Ureter (tissue), 1 donor: ENCODE measurements at places on chromosomes 1 and 21.

GRCh38 chr1:200379432-200379757 lies 30.4 kb downstream of the ZNF281 start:
- DNase-seq = no peak

DNA sequence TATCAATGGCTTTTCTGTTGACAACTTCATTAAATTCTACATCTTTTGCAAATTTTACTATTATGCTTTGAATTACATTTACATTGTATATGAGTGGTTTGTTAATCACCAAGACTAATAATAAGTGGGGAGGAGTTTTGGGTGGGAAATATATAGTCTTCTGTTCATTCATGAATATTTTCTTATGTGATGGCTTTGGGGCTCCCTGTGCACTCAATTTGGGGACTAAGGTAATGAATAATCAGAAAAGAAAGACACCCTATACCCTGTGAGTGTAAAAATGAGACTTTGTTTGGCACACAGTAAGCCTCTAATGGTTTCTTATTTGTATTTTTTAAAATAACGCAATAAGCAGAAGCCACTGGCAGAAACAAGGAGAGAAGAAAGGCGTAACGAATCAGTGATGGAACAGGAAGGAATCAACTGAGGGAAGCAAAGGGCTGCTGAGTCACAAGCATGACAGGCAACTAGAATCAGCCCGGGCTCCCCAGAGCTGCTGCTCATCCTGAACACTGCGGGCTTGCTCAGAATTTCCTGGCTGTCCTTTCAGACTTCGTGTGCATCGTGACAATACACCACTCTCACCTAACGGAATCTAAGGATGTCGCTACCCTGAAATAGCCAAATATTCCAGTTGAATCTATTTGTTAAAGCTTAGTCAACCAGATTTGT lies 20.8 kb upstream of the RGS2 start:
- no peak for DNase-seq

DNA sequence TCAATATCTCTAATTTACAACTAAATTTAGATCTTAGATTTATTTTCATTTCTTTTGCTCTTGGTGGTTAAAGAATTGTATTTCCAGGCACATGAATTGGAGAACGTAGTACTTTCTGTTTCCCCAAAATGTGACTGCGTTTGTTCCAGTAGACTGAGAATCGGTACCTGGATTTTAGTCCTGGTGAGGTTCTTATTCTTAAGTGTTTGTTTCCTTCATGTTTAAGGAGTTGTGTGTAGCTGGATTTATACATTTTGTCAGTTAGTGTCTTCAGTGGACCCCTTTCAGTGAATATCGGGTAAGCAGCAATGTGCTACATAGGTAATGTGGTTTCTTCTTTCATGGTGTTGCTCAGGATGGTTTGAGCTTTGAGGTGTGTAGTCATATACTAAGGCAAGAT lies 6.8 kb downstream of the MIER1 start:
- DNase-seq = no peak

GRCh38 chr1:176998183-176998795 lies 166.2 kb downstream of the ASTN1 start:
- DNase-seq = no peak

DNA sequence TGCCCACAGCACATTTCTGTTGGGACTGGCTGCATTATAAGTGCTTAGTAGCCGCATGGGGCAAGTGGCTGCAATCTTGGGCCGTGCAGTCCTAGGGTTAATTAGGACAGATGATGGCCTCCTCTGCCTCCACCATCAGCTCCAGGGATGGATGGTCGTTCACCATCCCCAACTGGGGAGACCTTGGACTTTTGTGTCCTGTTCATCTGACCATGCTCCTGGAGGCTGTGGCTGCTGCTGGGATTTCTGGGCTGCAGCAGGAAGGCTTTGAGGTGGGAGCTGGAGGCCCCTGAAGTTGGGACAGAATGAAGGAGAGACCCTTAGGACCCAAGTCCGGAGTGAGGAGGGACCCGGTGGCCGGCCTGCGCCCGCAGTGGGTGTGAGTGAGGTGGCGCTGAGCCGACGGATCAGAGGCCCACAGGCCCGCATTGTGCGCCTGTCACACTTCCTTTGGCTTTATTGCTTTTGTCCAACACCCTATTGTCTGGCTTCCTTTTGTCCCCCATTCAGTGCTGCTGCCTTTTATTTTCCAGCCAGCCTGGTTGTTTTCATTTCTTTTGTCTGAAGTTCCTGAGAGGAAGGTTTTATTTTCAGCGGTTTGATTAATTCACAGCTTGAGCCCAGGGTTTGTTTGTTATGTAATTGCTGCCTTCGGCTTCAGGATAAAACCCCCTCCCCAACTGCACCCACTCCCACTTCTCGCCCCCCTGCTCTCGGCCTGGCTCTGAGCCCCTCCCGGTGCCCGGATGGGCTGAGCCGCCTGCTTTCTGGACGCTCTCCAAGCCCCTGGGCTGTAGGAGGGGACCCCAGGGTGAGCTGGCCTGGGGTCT lies 35.6 kb downstream of the SOX13 start:
- DNase-seq = no peak

GRCh38 chr1:169124459-169124858 lies 18.0 kb downstream of the ATP1B1 start:
- no peak for DNase-seq

DNA sequence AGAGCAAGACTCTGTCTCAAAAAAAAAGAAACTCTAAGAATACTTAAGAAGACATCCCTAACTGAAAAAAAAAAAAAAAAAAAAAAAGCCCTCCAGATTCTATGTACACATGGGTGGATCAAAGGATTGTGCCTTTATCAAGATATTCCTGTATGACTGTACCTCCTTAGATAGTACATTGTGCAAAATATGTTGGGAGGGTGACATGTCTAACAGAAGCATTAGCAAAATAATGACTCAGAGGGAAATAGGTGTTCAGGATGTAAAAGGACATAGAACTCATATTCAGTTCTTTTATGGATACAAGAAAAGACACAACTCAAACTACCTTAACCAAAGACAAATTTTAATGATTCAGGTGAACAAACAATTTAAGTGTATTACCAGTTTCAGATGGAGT lies 269.8 kb upstream of the KAZN start:
- DNase-seq = no peak

GRCh38 chr21:36699546-36700294 lies 805 bp downstream of the SIM2 start:
- no peak for DNase-seq

DNA sequence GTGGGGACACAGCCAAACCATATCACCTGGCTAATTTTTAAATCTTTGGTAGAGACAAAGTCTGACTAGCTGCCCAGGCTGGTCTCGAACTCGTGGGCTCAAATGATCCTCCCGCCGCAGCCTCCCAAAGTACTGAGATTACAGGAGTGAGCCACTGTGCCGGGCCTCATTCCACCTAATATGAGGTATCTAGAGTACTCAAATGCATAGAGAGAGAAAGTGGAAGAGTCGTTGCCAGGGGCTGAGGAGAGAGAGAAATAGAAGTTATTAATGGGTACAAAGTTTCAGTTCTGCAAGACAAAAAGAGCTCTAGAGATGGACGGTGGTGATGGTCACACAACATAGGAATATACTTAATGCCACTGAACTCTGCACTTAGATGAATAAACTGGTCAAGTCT lies 119.6 kb downstream of the TOMM20 start:
- DNase-seq = no peak

DNA sequence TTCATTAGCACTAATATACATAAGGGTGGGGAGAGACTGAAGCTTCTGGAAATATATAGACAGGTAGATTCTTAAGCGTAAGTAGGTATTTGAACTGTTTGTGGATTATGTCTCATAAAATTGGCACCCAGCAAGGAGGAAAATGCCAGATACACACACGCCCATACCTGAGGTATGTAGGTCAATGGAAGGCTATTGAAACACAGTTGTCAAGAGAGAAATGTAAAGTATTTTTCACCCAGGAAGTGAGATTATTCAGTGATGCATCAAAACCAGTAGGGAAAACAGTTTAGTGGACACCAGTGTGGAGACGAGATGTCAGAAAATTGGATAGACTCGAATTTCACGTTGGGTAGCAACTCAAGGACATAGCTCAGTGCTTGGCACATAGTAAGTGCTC lies 4.7 kb upstream of the RSPH1 start:
- no peak for DNase-seq

DNA sequence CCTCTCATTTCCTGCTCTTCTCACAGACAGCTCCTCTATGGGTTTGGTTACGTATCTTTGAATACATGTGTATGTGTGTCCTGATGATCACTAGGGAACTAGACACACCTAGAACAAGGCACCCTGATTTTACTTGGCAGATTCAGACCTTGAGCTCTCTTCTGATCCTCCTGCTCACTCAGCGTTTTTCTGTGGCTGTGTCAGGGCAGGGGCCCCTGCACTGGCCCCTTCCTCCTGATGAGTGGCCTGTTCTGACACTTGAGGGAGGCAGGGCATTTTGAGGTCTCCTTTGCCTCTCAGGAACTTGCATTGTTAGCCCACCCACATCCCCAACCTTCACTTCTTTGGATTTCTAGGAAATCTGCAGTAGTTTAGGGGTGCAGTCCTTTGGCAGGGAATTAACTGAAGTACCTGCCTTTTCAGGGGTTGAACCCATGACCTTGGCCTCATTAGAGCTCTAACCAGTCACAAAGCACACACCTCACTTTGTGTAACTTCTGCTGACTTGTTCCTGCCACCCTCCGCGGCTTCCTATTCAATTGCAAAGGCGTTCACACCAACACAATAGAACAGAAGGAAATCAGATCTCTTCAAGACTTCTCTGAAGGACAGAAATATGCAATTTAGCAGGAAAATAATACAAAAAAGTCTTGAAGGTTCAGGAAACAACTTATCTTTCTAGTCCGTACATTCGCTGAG lies 8.8 kb downstream of the SMYD2 start:
- DNase-seq = no peak

DNA sequence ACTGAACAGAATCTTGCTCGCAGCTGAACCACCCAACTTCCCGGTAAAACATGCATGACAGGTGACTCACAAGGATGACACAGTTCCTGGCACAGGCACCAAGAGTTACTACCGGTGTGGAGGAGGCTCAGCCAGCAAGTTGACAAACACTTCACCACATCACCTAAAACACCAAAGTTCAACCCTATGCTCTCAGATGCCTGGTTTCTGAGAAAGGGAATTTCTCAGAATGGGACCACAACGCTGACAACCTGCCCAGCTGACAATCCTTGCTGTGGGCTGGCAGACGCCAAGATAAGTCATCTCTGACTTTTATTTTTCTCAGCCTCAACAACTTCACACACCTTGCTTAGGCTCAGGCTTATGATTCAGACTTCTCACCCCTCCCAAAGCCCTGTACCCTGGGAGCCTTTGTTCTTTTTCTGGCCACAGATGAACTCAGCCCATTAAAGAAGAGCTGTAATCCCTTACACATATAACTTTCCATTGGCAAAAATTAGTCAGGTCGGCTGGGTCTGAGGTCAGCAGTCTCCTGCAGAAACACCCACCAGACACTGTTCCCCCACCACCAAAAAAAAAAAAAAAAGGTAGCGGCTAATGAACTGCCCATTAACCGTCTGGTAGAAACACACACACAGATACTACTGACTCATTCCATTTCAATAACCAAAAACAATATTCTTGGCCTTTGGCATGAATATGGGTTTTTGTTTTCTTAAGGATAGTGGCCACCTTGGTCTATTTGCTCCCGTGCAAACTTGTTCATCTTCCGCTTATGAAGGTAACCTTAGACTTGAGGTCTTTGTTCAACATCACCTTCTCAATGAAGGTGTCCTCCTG lies 10.8 kb upstream of the TIAM1 start:
- DNase-seq = peak; percentile 78
